ENCODE measurements at places on chromosomes 6 and 20.

- no peak for DNase-seq
Observed at GRCh38 chr6:14121936-14122344, 4.4 kb downstream of the CD83 start.

- no peak for DNase-seq
Observed at GRCh38 chr6:133699741-133700385, 189.1 kb upstream of the TCF21 start.

DNA sequence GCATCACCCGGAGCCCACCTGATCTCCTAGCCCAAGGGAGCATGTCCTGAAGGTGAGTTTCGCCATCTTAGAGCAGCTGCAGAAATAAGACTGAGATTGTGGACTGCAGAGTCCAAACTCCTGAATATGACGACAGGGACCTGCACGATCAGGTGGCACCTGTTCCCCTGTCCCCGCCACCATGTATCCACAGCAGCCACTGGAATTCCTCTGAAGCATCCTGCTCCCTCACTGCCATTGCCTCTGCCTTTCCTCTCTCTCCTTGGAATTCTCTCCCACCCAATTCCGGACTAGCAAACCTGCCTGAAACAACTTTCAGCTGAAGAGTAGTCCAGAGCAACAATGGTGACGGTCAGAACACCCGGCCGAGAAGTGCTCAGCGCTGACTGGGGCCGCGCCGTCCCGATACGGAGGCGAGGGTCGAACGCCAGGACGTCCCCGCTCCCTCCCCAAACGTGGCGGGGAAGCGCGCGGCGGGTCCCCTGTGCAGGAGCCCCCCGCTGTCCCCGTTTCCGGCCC, 694 bp upstream of the FAM120B start:
- DNase-seq: no peak

GRCh38 chr6:139079018-139079417, 50.5 kb downstream of the ABRACL start:
- DNase-seq: no peak

- peak; percentile 32 for DNase-seq
Observed at GRCh38 chr20:18090044-18090443, 32.3 kb upstream of the OVOL2 start.

- peak; percentile 47 for DNase-seq
Observed at GRCh38 chr6:107957308-107957908, 600 bp downstream of the SEC63 start.

DNA sequence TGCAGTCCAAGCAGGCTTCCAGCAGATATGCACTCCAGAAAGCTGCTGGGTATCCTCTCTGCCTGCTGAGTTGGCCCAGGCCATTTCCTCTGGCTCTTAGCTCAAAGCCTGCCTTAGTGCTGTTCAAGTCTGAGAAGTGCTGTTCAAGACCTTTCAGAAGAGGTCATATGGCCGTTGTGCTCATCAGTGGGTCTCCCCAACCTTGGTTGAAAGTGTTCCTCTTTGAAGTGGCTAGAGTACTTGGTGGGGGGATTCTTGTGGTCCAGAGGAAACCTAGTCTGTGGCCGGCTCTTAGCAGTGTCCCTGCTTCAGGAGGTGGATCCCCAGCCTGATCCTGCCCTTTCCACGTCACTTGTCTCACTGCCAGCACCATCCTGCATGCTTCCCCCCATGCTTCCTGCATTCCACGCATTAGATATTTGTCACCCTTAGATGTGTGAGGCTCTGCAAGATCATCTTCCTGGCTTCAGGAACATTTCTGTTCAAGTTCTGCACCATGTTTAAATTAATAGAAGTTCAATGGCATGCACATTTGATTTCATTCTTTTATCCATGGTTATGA, 105.0 kb downstream of the FIG4 start:
- no peak for DNase-seq

DNA sequence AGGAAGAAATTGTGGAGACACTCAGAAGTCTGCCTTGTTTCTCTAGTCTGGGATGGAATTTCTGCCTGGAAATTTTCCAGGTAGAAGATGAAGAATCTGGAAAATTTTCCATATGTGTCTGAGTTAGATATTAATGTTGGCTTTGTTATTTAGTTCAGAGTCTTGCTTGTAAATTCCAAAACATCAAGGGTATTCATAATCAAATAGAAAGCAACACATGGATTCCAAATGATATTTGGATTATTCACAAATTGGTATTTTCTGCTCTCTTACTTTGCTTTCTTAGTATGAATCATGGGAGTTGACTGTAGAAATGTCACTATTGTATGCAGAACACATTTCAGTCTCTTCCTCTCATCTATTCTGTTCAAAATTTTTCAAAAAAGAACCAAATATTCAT, 116.0 kb downstream of the GRIK2 start:
- DNase-seq: no peak

GRCh38 chr20:16299897-16300296, 273.4 kb downstream of the KIF16B start:
- no peak for DNase-seq

- no peak for DNase-seq
Observed at GRCh38 chr6:44475417-44475778, 87.9 kb downstream of the CDC5L start.

- no peak for DNase-seq
Observed at GRCh38 chr20:3461911-3462677, 8.7 kb upstream of the ATRN start.

DNA sequence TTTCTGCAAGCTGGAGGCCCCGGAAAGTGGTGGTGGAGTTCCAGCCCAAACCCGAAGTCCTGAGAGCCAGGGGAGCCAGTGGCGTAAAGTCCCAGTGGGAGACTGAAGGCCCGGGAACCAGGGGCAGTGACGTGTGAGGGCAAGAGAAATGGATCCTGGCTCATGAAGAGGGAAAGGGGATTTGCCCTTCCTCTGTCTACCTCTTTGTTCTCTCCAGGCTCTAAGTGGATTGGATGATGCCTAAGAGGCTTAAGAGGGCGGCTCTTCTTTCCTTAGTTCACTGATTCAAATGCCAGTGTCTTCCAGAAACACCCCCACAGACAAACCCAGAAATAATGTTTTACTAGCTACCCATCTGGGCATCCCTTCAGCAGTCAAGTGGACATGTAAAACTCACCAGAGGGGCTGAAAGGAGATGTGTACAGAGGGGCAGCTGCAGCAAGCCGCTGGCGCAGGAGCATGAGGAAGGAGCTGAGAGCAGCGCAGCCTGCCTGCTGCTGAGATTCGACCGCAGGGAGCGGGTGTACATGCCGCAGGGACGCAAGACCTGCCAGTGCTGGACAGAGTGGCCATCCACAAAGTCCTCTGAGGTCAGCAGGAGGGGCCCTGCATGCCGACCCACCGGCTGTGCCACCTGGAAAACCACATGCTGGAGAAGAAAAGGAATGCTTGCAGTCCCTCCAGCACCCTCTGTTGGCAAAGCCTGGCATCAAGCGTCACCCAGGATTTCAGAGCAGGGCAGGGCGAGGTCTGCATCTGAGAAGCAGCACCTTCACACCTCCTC, 29.5 kb downstream of the CDYL start:
- peak; percentile 51 for DNase-seq

DNA sequence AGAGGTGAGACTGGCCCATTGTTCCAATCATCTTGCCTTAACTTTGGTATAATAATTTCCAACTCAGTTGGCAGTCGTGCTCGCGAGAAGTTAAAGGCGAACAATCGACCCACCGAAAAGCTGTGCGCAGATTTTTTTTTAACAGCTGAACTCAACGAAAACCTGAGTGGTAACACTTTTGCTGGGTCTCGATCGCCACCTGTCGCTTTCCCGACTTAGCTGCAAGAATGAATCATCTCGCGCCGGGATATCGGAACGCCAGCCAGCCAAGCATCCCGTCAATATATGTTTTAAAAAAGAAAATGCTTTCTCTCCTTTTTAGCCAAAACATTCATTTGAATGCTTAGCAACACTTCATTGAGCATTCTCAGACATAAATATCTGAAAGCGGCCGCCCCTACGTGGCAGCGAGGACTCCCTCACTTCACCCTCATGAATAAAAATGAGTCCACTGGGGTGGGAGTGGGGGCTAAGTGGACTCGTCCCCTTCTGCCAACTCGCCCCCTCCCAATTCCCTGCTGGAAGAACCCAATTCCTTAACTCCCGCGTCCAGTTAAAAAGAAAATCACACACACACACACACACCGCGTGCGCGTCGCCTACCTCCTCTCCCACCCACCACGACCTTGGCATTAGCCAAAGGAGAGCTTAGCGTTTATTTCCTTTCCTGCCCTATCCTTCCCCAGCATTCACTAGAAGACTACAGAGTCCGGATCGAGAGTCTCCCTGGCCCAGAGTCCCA, 1.5 kb downstream of the COL12A1 start:
- DNase-seq: peak; percentile 40

GRCh38 chr6:69378326-69378725, 418.5 kb downstream of the LMBRD1 start:
- DNase-seq: no peak
